Aorta (tissue), 5 donors: ENCODE measurements at places on chromosomes 4 and X. TPM values are rescaled to one million over a fixed set of nuclear protein-coding genes. Genes with fewer than 3 reads are reported as not detected.

Gene PTTG2
- total RNA-seq = 5.9 TPM

Gene GATA1
- total RNA-seq = not detected

Gene RPS3A
- 1,517 TPM for total RNA-seq

Gene AKAP14
- not detected for total RNA-seq

Gene BTC
- 9.4 TPM for total RNA-seq

Gene CXCL3
- total RNA-seq = 3.2 TPM

Gene PHKA2
- total RNA-seq = 30.2 TPM

Gene BRCC3
- 14.8 TPM for total RNA-seq

Gene CCNQ
- total RNA-seq = 13.6 TPM

Gene NLGN4X
- 2.1 TPM for total RNA-seq

Gene IBSP
- not detected for total RNA-seq

Gene FHIP1A
- total RNA-seq = 6.2 TPM

Gene ARMCX4
- total RNA-seq = 18.9 TPM

Gene TCP11X2
- total RNA-seq = not detected

Gene TCEAL4
- total RNA-seq = 187 TPM

Gene SULT1E1
- total RNA-seq = not detected

Gene MAGEA4
- not detected for total RNA-seq

Gene PAGE5
- not detected for total RNA-seq

Gene TAF7L
- total RNA-seq = not detected

Gene MAGT1
- total RNA-seq = 54.6 TPM

Gene ZNF711
- 3.6 TPM for total RNA-seq

Gene GPC4
- total RNA-seq = 32.7 TPM

Gene ADGRA3
- 15.2 TPM for total RNA-seq

Gene TNMD
- total RNA-seq = 0.36 TPM

Gene SPATA18
- total RNA-seq = 12.5 TPM

Gene TMPRSS11D
- total RNA-seq = not detected
